ENCODE measurements at places on chromosomes 1 and 21.
A peak's percentile ranks its signal among the peaks of the same experiment; 100 is the strongest.

- DNase-seq = peak; percentile 66
Observed at GRCh38 chr1:41738475-41738874, 180.2 kb downstream of the HIVEP3 start.

GRCh38 chr1:193479187-193479586 is 292.8 kb upstream of the B3GALT2 start:
- DNase-seq = peak; percentile 54

DNA sequence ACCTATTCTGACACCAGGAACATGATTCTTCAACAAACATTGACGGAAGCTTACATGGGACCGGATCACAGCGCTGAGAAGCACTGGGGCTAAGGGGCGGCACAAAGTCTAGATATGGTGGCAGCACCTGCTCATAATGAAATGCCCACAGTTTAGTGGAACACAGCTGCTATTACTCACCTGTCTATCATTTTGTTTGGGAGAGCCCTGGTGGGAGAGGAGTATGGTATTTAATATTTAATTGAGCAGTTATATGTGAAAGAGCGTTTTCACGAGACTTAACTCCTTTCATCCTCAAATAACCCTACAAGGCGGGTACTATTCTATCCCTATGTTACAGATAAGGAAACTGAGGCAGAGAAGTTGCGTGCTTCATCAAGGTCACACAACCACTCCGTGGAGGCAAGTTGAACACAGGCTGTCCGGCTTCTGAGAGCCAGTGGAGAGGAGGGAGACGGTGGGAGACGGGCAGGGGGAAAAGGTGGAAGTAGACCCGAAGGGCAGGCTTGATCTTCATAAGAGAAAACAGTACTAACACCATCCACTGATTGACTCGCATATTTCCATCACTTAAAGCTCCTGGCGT is 790 bp upstream of the TSNAX start:
- no peak for DNase-seq

DNA sequence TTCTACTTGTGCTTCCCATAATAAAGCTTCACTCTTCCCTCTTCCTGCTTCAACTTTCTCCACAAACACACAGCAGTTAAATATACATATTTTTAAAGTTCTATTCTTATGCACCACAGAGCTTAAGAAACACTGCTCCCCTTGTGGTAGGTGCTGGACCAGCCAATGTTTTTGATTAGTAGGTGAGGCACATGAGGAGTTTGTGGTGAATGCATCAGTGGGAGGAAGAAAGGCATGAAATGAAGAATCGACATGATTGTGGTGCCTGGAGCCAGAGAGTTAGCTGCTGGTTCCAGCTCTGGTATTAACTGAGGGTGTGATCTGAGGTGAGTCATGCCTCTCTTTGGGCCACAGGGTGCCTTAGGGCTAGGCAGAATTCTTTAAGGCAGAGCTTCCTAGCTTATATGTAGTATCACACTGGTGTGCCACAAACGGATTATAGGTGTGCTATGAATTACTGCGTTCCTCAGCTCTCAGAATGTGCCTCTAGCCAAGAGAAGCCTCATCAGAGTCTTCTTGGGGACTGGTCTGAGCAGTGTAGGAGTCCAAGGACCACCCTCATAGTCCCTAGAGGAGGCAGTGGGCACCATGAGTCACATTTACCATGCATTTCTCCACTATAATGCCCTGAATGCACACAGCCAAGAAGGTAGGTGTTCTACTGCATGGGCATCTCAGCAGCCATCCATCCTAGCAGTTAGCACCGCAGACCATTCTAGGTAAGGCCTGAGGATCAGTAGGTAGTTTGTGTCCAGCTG is 97.4 kb upstream of the SGIP1 start:
- peak; percentile 68 for DNase-seq

DNA sequence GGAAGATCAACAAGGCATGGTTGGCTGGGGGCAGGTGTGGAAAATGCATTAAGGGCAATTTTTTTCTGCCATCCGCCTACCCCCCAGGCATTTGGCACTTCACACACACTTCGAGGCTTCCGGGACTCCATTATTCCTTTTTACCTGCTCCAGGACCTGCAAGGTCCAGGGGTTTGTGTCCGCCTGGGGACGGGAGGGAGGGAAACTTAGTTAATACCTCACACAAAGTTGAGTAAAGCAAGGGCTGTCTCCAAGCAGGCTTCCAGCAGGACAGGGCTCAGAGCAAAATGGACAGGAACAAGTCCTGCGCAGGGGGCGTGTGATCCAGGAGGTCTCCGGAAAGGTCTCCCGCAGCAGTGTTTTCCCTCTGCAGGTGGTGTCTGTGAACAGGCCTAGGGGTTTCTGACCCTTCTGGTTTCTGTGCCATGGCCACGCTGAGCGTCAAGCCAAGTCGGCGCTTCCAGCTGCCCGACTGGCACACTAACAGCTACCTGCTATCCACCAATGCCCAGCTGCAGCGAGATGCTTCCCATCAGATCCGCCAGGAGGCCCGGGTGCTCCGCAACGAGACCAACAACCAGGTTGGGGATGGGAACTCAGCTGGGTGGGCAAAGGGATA is 712 bp downstream of the TEKT2 start:
- no peak for DNase-seq

- DNase-seq = peak; percentile 55
Observed at GRCh38 chr1:96544831-96545221, 176.8 kb upstream of the PTBP2 start.

GRCh38 chr21:42397746-42398394 is 2.0 kb upstream of the TMPRSS3 start:
- DNase-seq = no peak

- no peak for DNase-seq
Observed at GRCh38 chr21:15144026-15144425, 79.2 kb upstream of the NRIP1 start.

GRCh38 chr1:53295295-53295694 is 32.6 kb downstream of the LRP8 start:
- DNase-seq = no peak

GRCh38 chr1:55257958-55258357 is 42.8 kb upstream of the USP24 start:
- no peak for DNase-seq

- no peak for DNase-seq
Observed at GRCh38 chr1:101119289-101119688, 93.7 kb upstream of the DPH5 start.

DNA sequence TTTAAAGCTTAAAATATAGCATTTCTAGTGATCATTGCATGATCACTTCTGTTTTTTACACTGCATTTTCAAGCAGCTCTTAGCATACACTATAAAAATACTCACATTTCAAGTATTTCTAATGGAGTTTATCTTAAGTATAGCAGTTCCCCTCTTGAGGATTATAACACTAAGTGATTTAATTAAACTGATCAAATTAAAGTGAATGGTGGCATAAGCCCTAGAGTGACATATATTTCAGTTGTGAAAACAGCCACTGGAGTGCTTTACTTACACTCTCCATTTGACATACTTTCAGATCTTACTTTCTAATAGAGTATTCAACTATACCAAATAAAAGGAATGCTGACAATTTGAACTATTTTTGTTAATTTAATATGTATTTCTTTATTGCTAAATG is 623.3 kb upstream of the TMPRSS15 start:
- DNase-seq = no peak

- DNase-seq = no peak
Observed at GRCh38 chr1:211603191-211603701, 24.3 kb upstream of the SLC30A1 start.

- DNase-seq = no peak
Observed at GRCh38 chr1:224189561-224189960, 6.5 kb downstream of the DEGS1 start.

DNA sequence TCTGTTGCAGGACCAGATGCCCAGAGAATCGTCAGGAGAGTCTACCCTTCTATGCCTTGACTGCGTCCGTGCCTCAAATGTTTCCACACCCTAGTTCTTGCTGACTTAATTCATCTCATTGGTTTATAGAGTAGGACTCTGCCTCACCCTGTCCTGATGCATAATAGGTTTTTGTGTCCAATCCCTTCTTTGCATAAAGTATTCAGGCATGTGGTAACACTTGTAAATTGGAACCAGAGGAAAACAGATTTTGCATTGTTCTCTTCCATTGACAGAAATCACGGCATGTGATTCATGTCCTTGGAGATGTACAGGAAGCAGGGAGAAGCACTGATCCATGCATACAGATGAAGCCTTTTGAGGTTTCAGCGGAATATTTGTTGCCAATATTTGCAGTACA is 29.5 kb downstream of the PLPPR5 start:
- DNase-seq = no peak

- no peak for DNase-seq
Observed at GRCh38 chr1:33842348-33842747, 21.5 kb upstream of the HMGB4 start.

DNA sequence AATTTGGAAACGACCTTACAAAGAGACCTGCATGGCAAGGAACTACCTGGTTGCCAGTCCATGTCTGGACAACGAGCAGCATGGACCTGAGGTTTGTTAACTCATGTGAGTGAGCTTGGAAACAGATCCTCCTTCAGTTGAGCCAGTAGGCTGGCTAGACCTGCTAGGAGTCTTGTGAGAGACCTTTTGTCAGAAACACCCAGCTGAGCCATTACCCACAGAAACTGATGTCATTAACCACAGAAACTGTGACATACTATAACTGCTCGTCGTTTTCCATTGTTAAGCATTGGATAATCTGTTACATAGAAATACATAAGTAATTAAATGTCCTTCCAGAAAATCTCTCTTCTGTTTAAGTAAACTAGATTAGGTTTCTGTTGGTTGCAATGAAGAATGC is 211.1 kb upstream of the C21orf91 start:
- DNase-seq = no peak

DNA sequence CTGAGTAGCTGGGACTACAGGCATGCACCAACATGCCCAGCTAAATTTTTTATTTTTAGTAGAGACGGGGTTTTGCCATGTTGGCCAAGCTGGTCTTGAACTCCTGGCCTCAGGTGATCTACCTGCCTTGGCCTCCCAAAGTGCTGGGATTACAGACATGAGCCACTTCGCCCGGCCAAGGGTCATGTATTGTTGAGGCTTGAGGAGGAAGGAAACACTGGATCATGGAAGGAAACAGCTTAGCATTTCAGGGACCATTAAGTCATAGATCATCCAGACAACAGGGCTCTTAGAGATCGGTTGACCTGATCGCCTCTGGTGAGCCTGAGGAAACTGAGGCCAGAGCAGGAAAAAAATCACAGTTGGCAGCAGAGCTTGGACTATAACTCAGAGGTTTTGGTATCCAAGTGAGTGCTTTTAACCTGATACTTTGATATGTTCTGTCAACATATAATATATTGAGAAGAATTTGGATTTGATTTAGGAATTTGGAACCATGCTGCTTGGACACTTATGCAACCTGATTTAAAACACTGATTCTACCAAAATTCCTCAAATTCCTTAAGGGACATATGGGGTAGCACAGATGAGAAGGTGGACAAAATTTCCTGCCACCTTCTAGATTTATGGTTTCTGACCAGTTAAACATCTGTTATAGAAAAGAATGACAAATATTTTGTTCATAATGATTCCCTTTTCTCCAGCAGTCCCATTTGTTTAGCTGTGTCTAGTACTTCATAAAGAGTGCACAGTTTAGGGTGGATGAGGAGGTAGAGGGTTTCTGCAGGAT is 13.1 kb upstream of the BMP8A start:
- no peak for DNase-seq

DNA sequence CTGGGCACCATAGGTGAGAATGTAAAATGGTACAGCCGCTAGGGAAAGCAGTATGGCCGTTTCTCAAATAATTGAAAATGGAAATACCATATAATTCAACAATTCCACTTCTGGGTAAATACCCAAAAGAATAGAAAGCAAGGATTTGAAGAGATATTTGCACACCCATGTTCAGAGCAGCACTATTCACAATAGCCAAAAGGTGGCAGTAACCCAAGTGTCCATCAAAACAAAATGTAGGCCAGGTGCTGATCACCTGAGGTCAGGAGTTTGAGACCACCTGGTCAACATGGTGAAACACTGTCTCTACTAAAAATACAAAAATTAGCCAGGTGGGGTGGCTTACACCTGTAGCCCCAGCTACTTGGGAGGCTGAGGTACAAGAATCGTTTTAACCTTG is 62.1 kb downstream of the OLIG1 start:
- no peak for DNase-seq

DNA sequence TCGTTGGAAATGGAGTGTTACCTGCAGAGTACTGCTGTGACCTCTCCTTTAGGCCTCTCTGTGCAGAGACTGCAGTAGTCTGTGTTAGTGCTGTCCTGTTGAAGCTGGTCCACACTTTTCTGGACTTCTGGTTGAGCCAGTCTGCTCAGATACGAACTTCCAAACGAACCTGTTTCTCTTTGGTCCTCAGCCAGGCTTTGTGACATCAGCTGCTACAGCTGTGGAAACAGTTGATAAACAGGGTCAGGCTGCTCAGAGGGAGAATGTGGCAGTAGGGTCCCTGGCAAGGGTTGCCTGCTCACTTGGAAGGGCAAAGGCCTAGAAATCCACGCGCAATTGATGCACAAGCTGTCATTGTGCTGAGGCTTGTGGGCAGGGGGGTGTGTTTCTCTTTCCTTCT is 98.8 kb downstream of the NOS1AP start:
- DNase-seq = no peak

DNA sequence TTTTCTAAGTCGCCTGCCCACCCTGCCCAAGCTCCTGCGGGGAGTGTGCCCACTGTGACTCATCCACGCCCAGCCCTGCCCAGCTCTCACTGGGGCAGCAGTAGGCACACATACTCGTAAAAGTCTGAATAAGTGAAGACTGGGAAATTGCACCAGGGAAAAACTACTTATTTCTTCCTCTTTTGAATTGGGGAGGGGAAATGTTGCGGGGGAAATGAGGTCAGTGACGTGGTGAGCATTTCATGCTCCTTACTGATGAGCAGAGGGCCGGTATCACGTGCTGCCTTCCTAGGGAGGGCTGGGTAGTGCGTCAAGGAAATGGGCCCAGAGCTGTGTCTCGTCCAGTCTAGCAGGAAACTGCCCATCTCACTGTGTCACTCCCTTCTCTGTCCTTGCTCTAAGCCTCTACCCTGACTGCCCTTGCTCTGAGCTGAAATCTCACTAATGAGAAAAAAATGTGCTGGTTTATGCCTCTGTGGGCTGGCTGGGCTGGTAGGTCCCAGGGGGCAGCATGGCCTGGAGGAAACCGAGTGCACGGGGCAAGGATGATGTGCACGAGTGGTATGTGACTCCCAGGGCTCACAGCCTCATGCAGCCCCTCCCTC is 13.5 kb upstream of the TNFRSF1B start:
- DNase-seq = peak; percentile 95

DNA sequence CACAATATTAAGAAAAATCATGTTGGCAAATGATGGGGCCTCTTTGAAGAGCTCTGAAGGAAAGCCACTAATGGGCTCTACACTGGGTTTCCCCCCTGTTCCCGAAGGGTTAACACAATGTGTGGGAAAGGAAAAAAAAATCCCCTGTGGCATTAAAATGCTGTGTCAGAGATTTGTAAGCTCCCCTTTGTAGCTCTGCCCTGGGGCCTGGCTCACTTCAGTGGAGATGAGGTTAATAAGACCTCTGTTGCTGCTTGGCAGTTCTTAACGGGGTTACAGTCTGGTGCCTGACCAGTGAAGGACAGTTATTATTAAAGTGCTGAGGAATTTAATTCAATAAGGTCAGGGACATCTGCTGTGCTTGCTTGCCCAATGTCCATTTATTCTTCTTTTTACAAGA is 129.7 kb upstream of the UBE2U start:
- DNase-seq = no peak

GRCh38 chr1:207745839-207746767 is 5.8 kb upstream of the CD46 start:
- DNase-seq = no peak

Data from HL-60 (cell line).